Central memory CD8-positive, alpha-beta T cell (primary cell): ENCODE measurements at places on chromosomes 12 and 14.

DNA sequence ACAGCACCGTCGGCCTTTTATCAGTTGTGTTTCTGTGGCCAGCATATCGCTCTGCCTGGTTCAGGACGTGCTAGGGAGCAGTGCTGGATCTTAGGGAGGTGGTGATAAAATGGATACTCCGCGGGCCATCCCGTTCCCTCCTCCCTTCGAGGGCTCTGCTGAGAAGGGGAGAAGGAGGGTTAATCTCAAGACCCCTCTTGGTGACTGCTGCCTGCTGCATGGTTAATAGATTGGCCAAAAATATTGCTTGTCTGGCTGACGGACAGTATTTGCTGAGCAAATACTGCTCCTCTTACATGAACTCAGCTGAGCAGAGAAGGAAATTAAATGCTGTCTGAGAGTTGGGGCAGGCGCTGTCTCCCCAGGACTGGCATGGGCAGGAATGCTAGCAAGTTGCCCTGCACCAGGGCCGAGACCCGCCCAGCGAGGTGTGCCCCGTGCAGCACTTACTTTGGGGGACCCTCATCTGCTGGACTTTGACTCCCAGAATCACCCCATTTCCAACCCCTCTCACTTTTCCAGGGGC, 1.2 kb downstream of the FBRSL1 start:
- no peak for DNase-seq

DNA sequence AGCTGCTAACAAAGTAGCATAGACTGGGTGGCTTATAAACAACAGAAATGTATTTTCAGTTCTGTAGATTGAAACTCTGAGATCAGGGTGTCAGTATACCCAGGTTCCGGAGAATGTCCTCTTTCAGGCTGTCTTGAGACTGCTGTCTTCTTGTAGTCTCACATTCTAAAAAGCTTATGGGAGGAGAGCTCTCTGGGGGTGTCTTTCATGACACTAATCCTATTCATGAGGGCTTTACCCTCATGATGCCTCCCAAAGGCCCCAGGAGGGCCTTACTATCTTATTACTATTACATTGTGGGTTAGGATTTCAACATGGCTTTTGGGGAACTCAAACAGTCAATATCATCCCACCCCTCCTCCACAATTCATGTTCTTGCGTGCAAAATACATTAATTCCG, 94.3 kb downstream of the AEBP2 start:
- no peak for DNase-seq

DNA sequence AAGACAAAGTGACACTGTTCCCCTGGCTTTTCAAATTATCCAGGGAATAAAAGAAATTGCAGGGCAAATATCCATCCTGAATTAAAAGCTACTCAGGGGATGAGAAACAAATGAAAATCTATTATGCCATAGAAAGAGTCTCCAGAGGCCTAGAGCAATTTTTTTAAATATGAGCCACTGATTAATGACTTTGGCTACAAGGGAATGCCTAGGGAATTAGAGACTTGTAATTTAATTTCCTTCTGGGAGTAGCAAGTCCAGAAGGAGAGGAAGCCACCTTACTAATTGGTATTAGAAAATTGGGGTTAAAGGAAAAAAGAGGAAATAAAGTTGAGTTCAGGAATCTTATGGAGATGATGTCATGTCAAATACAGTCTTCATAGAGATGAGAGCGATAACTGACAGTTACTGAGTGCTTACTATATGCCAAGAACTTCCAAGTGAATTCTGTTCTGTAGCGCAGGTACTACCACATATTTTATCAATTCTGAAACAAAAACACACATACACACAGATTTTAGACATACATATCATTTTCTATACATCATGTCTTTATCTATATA, 304.4 kb downstream of the DUSP6 start:
- DNase-seq = no peak

GRCh38 chr12:109554761-109555160, 18.5 kb downstream of the MMAB start:
- no peak for DNase-seq

DNA sequence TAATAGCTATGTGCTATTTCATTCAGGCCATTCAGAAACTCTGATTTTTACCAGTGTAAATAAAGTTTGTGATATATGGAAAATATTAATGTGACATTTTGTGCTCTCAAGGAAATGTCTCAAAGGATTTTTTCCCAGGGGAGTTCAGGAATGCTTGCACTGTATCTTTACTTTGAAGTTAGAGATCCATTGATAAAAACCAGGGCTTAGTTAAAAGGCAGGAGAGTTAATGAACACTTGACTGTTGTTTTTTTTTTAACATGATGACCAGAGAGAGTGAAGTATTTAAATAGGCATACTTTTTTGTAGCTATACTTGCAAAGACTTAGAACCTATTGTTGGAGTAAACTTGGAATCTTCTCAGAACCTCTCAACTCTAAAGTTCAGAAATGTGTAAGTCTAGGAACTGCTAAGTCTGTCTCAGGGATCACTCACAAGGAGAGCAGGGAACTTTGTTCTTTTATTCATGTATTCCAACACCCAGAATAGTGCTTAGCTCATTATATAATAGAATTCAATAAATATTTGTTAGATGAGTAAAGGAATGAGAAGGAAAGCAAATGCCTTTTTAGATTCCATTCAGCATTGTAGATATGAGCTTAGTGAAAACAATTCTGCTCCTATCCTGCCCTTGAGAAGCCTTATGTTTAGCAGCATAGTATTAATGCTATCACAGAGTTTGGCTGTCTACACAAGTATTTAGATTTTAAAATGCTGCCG, 117.5 kb downstream of the DAAM1 start:
- no peak for DNase-seq

GRCh38 chr12:29133181-29133580, 15.9 kb upstream of the FAR2 start:
- no peak for DNase-seq

- DNase-seq = no peak
Observed at GRCh38 chr14:104348741-104349140, 210.4 kb downstream of the KIF26A start.

GRCh38 chr14:79758985-79759384, 452.3 kb downstream of the DIO2 start:
- DNase-seq = no peak

DNA sequence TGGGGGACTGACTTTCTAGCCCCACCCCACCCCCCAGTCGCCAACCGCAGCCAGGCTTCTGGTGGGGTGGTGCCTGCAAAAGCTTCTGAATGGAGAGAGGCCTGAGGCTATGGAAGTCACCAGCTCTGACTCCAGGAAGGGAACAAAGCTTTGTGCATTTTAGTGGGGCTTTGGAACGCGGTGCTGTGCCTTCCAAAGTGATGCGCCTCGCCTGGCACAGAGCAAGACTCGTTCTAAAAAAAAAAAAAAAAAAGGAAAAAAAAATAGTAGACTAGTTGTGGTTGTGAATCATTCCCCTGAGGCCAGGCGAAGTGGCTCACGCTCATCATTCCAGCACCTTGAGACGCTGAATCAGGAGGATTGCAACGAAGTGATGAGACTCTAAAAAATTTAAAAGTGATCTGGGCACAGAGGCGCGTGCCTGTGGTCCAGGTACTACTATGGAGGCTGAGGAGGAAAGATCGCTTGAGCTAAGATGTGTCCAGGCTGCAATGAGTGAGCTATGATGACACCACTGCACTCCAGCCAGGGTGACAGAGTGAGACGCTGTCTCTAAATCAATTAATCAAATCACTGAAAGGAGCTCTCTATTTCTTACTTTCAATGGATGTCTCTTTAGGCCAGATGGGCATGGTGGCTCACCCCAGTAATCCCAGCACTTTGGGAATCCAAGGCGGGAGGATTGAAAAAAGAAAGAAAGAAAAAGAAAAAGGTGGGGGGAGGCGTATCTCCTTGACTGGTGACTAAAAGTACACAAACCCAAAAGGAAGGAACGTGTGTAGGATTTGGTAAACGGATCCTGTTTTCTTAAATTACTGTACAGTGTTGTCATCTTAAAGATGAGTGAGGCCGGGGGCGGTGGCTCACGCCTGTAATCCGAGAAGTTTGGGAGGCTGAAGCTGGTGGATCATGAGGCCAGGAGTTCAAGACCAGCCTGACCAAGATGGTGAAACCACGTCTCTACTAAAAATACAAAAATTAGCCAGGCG, 259.6 kb upstream of the ALG10B start:
- DNase-seq = no peak

GRCh38 chr12:103177639-103178255, 220.3 kb downstream of the ASCL1 start:
- DNase-seq = no peak

- DNase-seq = no peak
Observed at GRCh38 chr12:101939306-101939705, 61.9 kb downstream of the DRAM1 start.

- DNase-seq = no peak
Observed at GRCh38 chr12:120684523-120684932, 2.4 kb upstream of the MLEC start.

DNA sequence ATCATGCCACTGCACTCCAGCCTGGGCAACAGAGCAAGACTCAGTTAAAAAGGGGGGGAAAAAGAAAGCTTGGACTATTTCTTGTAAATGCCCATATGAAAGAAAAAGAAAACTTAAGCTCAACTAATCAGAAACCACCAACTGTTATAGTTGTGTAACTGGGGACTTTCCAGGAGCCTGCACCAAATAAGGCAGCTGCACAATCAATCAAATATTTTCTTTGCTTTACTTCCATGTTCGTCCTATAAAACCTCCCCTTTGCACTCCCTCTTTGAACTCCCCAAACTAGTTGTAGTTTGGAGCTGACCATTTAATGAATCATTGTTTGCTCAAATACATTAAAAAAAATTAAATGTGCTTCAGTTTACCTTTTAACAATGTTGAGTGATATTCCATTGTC, 54.9 kb downstream of the OTOGL start:
- DNase-seq = no peak

- DNase-seq = no peak
Observed at GRCh38 chr14:54856152-54856551, 46.5 kb downstream of the GCH1 start.

- DNase-seq = no peak
Observed at GRCh38 chr14:104924421-104925213, at the start of gene PLD4. Gene PLD4 (plus strand): TSS chr14:104924879. CDS start chr14:104927141, 2,262 bp downstream.

DNA sequence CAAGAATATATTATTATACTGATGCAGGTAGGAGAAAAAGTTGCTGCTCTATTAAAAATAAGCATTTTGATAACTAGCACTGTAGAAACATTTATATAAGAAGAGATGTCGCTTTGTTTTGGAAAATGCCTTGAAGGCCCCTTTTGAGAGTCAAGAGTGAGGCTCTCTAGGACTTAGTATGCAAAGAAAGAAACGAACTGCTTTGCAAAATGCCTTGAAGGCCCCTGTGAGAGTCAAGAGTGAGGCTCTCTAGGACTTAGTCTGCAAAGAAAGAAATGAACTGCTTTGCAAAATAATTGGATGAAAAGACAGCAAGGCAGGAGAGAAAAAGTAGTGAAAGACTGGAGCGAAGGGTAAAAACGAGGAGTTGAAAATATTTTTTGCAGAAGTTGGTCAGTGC, 65.9 kb downstream of the AVPR1A start:
- no peak for DNase-seq

GRCh38 chr12:3752096-3752709, 706 bp downstream of the CRACR2A start:
- DNase-seq = peak; percentile 72

- no peak for DNase-seq
Observed at GRCh38 chr12:24838531-24838950, 110.4 kb downstream of the BCAT1 start.

- no peak for DNase-seq
Observed at GRCh38 chr12:106914796-106915634, 40.7 kb upstream of the TMEM263 start.

- no peak for DNase-seq
Observed at GRCh38 chr12:11564984-11565651, 84.4 kb upstream of the ETV6 start.

- no peak for DNase-seq
Observed at GRCh38 chr14:25231004-25231403, 181.1 kb upstream of the STXBP6 start.
